Stimulated activated CD8-positive, alpha-beta memory T cell treated with anti-CD3 and anti-CD28 coated beads, Interleukin-4, amount 100 ng/mL, for 4 hours (primary cell): ENCODE measurements at places on chromosomes 1 and 21.

- DNase-seq = no peak
These were observed 57.4 kb downstream of the B3GALT5 start for GRCh38 chr21:39669976-39670661.

DNA sequence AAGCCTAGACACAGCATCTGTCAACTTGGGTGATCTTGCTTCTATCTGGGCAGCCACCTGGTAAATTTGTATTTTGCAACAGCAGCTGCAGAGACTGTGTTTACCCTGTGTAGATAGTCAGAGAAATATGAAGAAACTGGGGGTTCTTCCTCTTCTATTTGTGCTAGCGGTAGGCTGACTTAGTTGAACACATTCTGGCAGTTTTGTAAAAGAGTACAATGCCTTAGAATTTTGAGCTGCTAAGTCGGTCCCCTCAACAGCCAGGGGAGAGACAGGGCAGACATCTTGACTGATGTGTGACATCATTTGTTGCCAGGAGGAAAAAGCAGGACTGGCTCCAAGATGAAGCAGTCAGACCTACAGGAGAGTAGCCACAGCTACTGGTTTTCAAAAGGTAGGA, 53.7 kb downstream of the KCNJ6 start:
- no peak for DNase-seq

GRCh38 chr1:77796695-77797405, 17.4 kb downstream of the MIGA1 start:
- DNase-seq = no peak

GRCh38 chr1:53626616-53627015, 112.3 kb downstream of the GLIS1 start:
- no peak for DNase-seq

GRCh38 chr1:115729756-115730155, 38.8 kb downstream of the CASQ2 start:
- no peak for DNase-seq

- DNase-seq = no peak
These were observed 483.3 kb downstream of the TTLL7 start for GRCh38 chr1:83515578-83516154.

GRCh38 chr1:156676820-156677615, at the start of gene NES:
Gene NES (minus strand): TSS chr1:156677407. CDS start chr1:156677264, 143 bp downstream.
- no peak for DNase-seq

GRCh38 chr1:39214998-39215873, 10.7 kb downstream of the MACF1 start:
- DNase-seq = no peak

GRCh38 chr1:25536124-25536523, 7.3 kb upstream of the LDLRAP1 start:
- no peak for DNase-seq

DNA sequence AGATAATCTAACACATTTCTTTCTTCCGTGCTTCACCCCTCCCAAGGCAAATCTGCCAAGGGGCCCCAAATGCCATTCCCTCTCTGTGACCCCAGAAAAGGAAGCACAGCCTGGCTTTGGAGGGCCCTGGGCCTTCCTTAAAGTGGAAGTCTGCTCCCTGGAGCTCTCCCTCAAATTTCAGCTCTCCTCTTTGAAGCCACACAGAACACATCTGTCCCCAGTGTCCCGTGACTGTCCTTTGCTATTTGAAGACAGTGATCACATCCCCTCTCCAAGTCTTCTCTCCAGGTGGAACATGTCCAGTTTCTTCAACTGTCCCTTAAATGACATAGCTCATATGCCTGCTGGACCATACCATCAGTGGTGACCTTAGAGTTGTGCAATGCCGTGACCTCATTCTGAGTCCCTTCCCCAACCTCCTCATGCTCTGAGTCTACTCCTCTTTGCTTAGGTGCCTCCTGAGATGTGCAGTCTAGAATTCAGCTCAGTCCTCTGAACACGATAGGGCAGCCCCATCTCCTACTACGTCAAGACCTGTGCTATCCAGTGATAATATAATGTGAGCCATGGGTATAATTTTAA, 18.4 kb upstream of the FOXO6 start:
- no peak for DNase-seq

DNA sequence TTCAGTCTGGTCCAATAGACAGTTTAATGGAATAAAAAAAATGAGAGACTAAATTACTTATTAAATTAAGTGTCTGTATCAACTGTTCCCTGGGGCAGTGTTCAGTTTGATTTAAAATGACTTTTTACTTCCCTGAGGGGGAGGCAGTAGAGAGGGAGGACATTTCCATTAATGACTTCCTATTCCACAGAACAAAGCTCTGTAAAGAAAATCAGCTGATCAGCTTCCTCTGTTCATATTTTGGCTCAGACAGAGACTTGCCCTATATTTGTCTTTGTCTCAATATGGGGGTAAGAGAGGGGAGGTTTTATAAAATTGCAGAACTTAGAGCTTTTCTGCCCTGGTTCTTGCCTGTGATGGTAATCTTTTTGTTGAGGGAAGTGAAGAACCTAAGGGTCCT, 8.4 kb downstream of the CFAP126 start:
- no peak for DNase-seq

- no peak for DNase-seq
These were observed 1000.0 kb downstream of the ADGRL2 start for GRCh38 chr1:82800721-82801120.

GRCh38 chr21:27423038-27423437, 456.1 kb upstream of the ADAMTS5 start:
- no peak for DNase-seq

DNA sequence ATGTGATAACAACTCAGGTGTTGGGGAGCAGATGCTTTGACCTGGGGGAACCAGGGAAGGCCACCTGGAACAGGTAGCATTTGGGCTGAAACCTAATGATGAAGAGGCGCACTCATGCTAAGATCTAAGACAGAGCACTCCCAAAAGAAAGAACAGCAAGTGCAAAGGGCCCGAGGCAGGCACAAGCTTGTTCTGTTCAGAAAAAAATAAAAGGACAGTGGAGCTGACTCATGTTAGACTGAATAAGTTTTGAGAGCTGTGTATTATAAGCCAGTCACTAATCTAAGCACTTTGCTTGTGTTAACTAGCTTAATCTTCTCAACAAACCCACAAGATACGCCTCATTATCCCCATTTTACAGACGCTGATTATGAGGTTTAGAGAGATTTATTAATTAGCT, 90.1 kb downstream of the MATN1 start:
- DNase-seq = no peak

DNA sequence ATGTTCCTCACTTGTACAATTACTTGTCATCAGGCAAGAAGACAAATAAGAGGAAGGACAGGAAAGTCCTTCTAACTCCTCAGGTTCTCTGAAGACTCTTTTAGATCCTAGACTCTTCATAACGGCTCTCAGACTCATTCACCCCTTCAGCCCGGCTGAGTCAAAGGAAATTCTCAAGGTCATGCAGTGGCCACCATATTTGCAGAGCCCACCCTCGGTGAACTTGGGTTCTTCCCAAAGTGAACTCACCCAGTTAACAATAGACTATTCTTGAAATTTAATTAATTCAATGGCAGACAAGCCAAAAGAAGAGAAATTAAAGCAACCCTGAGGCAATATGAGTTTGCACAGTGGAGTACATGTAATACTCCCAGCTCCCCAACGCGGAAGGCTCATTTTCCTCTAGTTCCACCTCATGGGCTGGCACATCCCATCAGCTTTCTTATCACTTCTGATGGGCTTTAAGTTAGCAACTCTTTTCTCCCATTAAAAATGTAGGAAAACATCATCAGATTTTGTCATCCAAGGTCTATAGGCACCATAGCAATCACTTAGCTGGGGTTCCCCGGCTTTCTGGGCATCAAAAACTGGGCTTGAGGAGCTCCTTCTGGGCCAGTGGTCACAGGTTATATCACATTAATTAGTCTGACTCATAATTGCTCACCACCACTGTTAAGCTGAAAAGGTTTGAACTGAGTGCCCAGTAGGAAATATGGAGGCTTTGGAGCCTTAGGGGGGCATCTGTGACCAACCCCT, 27.8 kb upstream of the TIAM1 start:
- no peak for DNase-seq

DNA sequence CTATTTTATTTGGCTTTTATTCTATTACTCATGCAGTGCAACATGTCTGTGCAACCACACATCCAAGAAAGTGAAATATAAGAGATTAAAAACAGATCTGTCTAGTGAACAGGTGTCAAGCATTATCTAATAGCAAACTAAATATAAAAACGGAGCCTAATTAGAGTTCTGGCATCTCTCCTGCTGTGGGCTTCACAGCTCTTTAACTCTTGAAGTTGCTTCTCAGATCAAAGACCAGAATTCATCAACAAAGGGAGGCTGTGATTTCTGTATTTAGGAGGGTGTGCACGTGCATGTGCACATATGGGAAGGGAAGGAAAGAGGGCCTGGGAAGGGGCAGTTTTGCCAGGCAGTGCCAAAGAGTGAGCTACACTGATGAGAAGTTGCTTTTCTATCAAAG, 81.0 kb downstream of the MIS18A start:
- DNase-seq = no peak

DNA sequence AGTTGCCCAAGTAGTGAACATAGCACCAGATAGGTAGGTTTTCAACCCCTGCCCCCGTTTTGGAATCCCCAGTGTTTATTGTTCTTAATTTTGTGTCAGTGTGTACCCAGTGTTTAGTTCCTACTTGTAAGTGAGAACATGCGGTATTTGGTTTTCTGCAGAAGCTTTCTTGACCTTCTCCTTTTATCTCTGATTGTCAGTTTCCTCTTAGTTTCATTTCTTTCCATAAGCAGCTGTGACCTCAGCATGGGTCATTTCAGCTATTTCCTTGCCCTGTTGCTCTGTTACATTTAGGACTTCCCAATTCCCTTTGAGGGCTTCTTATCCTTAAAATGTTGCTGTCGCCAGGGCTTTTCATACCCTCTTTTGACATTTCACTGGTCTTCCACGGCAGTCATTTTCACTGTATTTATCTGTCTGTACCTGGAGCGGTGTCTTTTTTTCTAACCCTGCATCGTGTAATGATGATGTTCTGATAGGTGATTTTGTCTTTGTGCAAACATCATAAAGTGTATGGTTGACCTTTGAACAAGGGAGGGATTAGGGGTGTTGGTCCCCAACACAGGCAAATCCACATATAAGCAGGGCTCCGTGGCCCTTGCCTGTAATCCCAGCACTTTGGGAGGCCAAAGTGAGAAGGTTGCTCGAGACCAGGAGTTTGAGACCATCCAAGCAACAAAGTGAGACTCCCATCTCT, 15.0 kb downstream of the ITSN1 start:
- no peak for DNase-seq

GRCh38 chr1:26697978-26698849, 2.4 kb downstream of the ARID1A start:
- no peak for DNase-seq

DNA sequence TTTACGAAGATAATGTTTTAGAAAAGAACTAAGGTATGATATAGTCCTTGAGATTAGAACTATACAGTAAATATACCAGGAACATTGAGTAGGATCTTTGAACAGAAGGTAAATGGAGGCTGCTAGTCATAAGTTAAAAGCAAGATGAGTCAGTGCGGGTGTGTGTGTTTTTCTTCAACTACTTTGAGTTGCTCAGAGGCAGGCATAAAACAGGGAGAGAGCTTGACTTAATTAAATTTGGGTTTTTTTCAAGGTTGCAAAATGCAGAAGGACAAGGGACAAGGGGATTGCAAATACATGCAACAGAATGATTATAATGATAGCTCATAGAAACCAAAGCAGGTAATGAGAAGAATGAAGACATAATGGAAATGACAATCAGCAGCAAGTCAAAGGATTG, 815.1 kb downstream of the NCAM2 start:
- DNase-seq = no peak

GRCh38 chr21:35482933-35483662, 434.0 kb upstream of the RUNX1 start:
- no peak for DNase-seq

GRCh38 chr1:191145834-191146233, 668.2 kb upstream of the BRINP3 start:
- DNase-seq = no peak

- no peak for DNase-seq
These were observed 76.4 kb downstream of the ST3GAL3 start for GRCh38 chr1:43783671-43784205.

GRCh38 chr1:208778417-208778816, 534.2 kb upstream of the PLXNA2 start:
- DNase-seq = no peak

DNA sequence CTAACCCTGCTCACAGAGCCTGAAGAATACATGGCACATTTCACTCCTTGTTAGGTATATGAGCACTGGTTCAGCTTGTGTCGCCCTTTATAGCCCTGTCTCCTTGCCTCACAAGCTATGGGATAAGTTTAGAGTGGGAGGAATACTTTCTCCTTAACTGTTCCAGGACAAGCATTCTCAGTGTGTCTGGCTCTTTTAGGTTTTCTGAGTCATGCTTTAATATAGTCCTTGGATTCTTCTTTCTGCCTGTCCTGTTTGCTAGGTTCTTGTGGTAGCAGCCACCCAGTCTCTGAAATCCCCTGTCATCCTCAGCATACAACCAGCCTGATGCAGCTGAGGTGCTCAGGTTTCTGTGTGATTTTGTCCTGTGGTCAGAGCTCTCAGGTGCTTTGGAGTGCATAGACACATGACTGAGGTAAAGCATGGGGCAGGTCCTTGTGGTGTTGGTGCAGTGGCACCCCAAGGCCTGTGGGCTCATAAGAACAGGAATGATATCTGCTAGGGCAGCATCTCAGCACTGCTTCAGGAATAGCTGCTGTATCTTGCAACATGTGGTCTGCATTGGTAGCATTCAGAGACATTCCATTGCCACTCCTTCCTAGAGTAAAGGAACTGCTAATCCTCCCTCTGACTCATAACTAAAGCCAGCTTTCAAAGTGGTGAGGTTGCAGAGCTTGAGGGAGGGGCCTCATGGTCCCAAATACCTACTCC, 14.2 kb upstream of the CASQ2 start:
- no peak for DNase-seq

GRCh38 chr1:104987210-104987609, 1237.5 kb downstream of the AMY1C start:
- DNase-seq = no peak

DNA sequence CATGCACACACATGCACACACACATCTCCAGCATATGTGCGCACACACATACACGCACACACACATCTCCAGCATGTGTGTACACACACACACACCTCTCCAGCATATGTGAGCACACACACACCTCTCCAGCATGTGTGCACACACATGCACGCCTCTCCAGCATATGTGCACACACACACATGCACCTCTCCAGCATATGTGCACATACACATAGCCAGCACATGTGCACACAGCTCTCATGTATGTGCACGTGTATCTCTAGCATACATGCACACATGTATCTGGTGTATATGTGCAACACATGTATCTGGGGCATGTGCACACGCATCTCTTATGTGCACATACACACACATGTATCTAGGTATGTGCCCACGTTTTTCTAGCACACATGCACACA, 57.9 kb downstream of the SLC19A1 start:
- DNase-seq = no peak

- DNase-seq = no peak
These were observed 761 bp downstream of the TNNT2 start for GRCh38 chr1:201376464-201377374.
